ENCODE measurements at places on chromosomes 7 and 10. TPM values are rescaled to one million over a fixed set of nuclear protein-coding genes. Genes with fewer than 3 reads are reported as not detected.

DNA sequence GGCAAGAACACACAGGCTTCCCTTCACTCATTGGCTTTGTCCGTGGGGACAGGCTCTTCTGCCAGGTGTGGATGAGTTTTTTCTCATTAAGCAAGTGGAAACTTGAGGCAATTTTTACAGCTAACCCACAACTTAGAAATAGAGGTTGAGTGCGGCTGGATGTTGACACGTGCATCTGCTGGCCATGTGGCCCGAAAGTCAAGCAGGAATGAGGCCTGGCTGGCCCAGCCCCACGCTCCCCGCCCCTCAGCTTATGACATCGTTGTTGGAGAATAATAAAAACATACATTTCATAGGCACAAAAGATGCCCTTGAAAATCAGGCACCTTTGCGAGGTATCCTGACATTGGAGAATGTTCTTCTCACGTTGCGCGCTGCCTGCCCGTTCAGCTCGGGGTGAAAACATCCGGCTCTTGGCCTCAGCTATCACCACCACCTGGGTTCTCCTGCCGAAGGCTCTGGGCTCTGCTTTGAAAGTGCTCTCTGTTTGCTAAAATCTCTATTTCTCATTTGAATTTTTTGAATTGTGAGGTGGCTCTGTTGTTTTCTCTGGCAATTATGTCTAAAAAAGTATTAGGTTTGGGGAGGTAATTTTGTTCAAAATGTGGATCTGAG is 310.7 kb downstream of the WDR37 start:
- DNase-seq: no peak

DNA sequence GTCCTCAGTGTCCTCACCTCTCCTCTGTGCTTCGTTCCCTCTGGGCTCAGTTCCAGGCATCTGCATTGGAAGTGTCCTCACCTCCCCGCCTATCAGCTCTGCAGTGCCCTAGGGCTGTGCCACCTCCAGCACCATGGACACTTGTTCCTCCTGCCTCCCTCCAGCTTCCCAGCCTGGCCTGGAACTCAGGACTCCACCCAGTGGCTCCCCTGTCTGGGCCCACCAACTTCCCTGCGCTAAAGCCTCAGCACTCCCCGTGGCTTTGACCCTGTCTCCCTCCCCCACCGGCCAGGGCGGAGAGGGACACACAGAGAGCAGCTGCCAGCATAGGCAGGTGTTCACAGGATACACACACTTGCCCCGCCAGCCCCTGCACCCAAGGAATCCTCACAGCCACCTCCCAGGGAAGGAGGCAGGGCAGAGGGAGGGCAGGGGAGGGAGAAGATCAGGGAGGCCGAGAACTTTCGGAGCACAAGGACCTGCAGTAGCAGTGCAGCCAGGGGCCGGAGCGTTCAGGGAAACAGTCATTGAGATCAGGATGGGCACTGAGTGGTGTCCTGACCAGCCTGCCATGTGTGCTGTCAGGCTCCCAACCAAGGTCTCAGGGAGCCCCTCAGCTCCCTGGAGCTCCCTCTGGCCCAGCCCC is 31.3 kb downstream of the ANXA8 start:
- no peak for DNase-seq

GRCh38 chr10:58840840-58841435 is 328.3 kb downstream of the BICC1 start:
- no peak for DNase-seq

- DNase-seq: no peak
Measured at GRCh38 chr7:2800220-2800930, 43.7 kb downstream of the GNA12 start.

DNA sequence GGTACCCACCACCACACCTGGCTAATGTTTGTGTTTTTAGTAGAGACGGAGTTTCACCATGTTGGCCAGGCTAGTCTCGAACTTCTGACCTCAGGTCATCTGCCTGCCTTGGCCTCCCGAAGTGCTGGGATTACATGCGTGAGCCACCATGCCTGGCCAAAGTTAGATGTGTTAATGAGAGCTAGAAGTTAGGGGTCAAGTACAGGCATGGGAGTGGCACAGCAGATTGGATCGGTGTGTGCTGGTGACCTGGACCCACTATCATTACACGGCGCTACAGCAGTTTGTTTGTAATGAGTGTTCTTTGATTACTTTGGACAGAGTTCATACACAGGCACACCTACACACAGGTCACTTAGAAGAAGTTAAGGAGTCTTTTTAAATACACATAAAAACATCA is 36.7 kb downstream of the DNAJB6 start:
- no peak for DNase-seq

- DNase-seq: no peak
Measured at GRCh38 chr7:38953227-38953626, 24.5 kb upstream of the POU6F2 start.

Gene CALCR
- total RNA-seq: not detected

Gene LIPJ
- not detected for total RNA-seq

GRCh38 chr7:25861164-25861496 is 290.9 kb upstream of the NFE2L3 start:
- DNase-seq: no peak

DNA sequence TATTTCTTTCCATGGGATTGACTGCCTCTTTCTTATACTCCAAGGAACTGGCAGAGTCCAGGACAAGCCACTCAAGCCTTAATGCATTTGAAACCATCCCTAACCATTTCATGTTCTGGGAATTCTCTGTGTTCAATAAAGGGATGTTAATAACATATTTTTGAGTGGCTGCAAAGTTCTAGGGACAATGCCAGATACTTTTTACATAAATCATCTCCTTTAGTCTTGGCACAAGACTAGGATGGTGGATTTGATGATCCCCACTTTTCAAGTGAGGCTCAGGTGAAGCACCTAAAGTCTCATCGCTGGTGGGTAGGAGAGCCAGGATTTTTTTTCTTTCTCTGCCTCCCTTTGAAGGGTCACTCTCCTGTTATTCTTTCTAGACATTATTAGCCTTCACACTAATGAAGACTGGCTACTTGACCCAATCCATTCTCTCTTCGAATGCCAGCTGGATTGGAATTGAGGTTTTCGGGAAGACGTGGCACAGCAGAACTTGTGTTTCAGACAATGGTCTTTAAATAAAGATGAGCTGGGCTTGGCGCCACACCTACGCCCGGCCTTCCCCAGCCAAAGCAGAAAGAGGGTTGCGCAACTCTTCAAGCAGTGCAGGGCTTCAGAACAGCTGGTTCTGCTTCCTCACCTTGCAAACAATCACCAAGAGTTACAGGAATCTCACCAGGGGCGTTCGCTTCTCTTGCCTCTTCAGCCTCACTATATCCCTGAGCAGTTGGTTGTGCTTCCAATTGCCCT is 73.8 kb upstream of the BMPER start:
- DNase-seq: no peak

- no peak for DNase-seq
Measured at GRCh38 chr10:88120599-88121333, 257.3 kb downstream of the PTEN start.

- DNase-seq: no peak
Measured at GRCh38 chr7:151411551-151411950, 1.7 kb upstream of the WDR86 start.

GRCh38 chr7:4093035-4093434 is 589.1 kb upstream of the FOXK1 start:
- no peak for DNase-seq

DNA sequence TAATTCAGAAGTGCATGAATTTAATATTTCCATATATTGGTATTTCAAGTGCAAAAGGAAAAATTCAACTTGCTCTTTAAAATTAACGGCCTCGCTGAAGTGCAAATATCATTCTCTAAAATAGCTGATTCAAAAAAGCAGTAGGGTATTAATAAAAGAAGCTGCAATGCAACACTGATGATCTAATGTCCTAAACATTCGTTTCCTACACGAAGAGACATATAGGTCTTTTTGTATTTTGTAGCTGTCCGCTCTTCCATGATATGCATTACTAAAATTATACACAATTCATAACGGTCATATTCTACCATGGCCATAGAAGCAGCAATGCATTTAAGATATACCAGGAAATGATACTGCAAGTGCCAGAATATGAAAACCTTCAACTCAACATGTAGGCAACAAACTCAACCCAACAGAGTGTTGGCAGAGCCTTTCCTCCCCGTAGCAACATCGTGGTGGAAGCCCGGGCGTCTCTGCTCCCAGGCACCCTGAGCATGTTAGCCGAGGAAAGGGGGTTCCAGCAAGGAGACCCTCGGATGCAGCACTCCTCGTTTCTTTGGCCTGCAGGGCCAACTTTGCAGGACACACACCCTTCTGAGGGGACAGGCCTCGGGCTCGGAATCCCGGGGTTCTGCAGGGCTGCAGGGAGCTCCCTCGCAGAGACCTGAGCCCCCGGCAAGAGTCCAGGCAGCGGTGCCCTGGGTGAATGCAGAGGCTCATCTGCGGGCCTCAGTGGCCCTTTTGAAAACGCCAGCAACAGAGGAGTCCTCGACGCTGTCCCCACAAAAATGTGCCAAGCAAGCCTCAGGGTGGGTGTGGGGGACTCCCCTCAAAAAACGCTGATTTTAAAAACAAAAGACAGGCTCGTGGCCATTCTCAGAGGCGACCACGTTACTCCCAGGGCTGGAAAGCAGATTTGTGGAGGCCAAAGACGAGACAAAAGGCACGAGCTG is 1.6 kb downstream of the FAM171A1 start:
- no peak for DNase-seq

Gene FAM131B
- total RNA-seq: 0.36 TPM
